ENCODE measurements at places on chromosomes 5 and 9.

- no peak for DNase-seq
These were observed 183.3 kb upstream of the PUM3 start for GRCh38 chr9:3027210-3027609.

GRCh38 chr5:2903451-2904395, 152.2 kb upstream of the IRX2 start:
- DNase-seq, result no peak

DNA sequence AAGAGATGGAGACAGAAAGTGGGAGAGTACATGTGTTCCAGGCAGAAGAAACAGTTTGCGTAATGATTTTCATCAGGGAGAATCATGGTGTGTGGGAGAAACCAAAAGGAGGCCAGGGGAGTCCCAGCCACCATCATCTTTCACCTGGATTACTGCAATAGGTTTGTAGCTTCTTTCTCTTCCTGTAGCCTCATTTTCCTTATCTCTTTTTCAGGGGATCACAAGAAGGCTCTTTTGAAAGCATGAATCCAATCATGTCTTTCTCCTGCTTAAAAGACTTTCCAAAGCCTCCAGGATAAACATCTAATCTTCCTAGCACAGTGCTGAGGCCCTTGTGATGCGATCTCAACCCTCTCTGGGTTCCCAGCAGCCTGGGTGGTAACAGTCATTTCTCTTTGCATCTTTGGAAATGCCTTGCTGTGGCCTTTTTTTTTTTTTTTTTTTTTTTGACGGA, 10.3 kb upstream of the GPBP1 start:
- DNase-seq, result no peak

GRCh38 chr5:31100781-31101310, 92.6 kb upstream of the CDH6 start:
- no peak for DNase-seq

GRCh38 chr5:63629951-63630630, 332.2 kb downstream of the HTR1A start:
- DNase-seq, result no peak

GRCh38 chr9:136920734-136921231, 23.8 kb downstream of the FBXW5 start:
- DNase-seq, result no peak

GRCh38 chr5:93930098-93930497, 188.7 kb upstream of the POU5F2 start:
- DNase-seq, result no peak

GRCh38 chr9:124783830-124784229, 6.9 kb downstream of the OLFML2A start:
- DNase-seq, result no peak

- no peak for DNase-seq
These were observed 2.4 kb upstream of the DBN1 start for GRCh38 chr5:177475563-177476427.

- no peak for DNase-seq
These were observed 169.4 kb upstream of the CCNH start for GRCh38 chr5:87582149-87582548.

DNA sequence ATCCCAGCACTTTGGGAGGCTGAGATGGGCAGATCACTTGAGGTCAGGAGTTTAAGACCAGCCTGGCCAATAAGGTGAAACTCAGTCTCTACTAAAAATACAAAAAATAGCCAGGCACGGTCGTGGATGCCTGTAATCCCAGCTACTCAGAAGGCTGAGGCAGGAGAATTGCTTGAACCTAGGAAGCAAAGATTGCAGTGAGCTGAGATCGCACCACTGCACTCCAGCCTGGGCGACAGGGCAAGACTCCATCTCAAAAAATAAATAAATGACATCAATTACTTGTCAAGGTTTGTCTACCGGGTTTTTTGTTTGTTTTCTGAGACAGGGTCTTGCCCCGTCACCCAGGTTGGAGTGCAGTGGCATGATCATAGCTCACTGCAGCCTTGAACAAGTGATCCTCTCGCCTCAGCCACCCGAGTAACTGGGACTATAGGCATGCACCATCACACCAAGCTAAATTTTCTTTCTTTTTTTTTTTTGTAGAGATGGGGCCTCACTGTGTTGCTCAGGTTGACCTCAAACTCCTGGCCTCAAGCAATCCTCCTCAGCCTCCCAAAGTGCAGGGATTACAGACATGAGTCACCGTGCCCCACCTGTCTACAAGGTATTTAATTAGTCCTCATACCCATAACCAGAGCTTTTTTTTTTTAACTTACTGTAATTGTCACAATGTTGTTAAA, 64.9 kb downstream of the SUSD1 start:
- no peak for DNase-seq

DNA sequence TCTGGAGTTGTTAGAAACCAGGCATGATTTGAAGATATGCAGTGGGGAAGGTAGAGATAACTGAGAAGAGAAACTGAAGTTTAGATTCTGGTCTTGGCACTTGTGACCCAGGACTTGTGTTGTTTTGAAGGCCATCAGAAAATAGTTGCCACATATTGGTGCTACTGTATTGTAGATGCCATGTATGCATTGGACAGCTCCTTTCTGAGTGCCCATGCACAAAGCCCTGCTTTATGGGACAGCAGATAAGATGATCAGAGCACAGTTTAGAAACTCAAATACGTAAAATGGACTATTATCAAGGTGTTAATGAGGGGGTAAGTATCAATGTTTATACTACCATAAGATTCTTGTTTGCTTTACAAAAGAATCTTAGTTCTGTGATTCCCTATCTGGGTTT, 84.9 kb downstream of the KIF4B start:
- no peak for DNase-seq

- no peak for DNase-seq
These were observed 761.3 kb upstream of the DMAC1 start for GRCh38 chr9:8560560-8561525.

GRCh38 chr5:43635374-43635773, 32.4 kb downstream of the NNT start:
- no peak for DNase-seq

- no peak for DNase-seq
These were observed 133.0 kb downstream of the C9orf50 start for GRCh38 chr9:129487658-129488483.

DNA sequence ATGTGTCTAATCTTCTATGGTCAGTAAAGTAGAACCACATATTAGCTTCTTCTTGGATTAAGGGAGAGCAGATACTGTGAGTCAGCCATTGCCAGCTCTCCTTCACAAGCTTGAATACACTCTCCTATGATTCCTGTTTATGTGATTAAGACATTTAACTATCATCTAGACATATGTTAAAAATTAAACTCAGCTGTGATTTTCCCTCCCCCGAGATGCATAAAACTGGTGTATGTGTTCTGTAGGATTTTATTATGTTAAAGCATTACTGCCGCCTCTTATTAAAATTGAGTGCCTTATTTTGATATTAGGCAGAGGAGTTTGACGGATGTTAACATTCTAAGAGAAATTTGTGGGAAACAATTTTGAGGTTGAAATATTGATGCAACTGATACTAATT, 114.6 kb downstream of the ACTBL2 start:
- no peak for DNase-seq
